ENCODE measurements at places on chromosomes 6 and 20. TPM values are rescaled to one million over a fixed set of nuclear protein-coding genes. Genes with fewer than 3 reads are reported as not detected.
A peak's percentile ranks its signal among the peaks of the same experiment; 100 is the strongest.

SLPI gene
- 420 TPM for polyA plus RNA-seq

GRM1 gene
- not detected for polyA plus RNA-seq

PRL gene
- not detected for polyA plus RNA-seq

GRCh38 chr6:2919401-2919800, 16.3 kb upstream of the SERPINB9 start:
- no peak for DNase-seq

GRCh38 chr6:136033416-136033815, 181.9 kb downstream of the PDE7B start:
- DNase-seq, result no peak

- DNase-seq, result no peak
Measured at GRCh38 chr6:140867336-140867735, 1265.4 kb upstream of the GJE1 start.

DNA sequence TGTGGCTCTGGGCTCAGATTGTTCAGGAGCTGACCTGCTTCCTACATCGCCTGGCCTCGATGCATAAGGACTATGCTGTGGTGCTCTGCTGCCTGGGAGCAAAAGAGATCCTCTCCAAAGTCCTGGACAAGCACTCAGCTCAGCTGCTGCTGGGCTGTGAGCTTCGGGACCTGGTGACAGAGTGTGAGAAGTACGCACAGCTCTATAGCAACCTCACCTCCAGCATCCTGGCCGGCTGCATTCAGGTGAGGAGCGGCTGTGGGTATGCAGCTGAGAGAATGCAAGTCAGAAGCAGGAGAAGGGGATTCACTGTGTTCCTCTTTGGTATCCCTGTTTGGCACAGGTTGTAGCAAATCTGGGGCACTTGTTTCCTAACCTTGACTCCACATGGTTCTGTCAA, 17.9 kb downstream of the CUL9 start:
- DNase-seq, result no peak

DNA sequence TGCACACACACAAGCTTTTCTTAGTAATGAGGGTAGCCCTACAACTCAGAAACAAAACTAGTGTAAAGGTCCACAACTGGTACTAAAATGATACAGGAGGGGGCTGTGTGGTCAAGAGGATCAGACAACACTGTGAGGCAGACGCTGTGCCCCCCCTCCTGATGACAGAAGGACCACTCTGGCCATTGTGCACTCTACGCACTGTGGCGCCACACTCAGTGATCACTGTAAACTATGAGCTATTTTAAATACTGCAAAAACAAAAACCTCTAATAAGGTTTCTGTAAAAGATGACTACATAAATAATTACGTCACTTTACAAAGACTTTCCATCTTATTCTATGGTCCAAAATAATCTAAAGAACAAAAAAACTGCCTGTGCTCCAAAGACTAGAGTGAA, 96.1 kb downstream of the SLC23A2 start:
- DNase-seq, result no peak

- DNase-seq, result no peak
Measured at GRCh38 chr6:167754691-167755090, 72.0 kb upstream of the AFDN start.

DNA sequence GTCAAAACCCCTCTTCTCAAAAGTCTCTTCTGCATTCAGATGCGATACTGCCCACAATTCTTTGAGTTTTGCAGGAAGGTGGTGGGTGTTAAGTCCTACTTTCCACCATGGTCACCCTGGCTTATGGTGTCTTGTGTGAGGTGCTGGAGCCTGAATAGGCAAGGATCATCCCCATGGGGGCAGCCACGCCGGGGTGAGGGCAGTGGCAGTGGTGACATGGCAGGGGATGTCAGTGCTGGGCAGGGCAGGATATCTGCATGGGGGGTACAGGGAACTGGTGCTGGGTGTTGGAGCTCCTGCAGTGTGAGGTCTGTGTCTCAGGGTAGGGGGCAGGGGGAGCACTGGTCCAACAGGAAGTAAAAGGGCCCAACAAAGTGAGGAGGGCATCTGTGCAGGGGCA, 2.3 kb downstream of the MAS1 start:
- no peak for DNase-seq

- no peak for DNase-seq
Measured at GRCh38 chr6:39086711-39087110, 28.3 kb downstream of the SAYSD1 start.

- DNase-seq, result no peak
Measured at GRCh38 chr6:29447670-29448069, 8.6 kb downstream of the OR10C1 start.

- DNase-seq, result no peak
Measured at GRCh38 chr6:66277400-66277799, 570.4 kb upstream of the EYS start.

GRCh38 chr6:34004706-34005105, 141.2 kb downstream of the GRM4 start:
- DNase-seq, result peak; percentile 64
